Stimulated activated memory B cell treated with anti-CD40 and anti-IgM and Interleukin-4, amounts not matched to agents 10 μg/mL and 1 μg/mL and 100 μg/mL, for 72 hours (primary cell): ENCODE measurements at places on chromosomes 12 and 14.
A peak's percentile ranks its signal among the peaks of the same experiment; 100 is the strongest.

DNA sequence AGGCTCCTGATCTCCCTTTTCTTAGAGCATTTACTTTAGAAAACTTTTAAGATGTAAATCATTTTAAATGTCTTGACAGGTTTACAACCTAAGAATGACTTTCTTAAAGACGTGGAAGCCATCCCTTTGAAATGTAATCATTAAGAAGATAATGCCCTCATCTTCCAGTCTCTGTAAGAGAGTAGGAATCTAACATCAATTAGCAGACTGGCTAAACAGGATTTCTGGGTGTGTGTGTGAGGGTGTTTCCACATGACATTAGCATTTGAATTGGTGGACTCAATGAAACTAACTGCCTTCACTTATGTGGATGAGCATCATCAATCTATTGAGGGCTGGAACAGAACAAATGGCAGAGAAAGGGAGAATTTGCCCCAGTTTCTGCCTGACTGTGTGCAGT lies 329.5 kb downstream of the RPL10L start:
- ATAC-seq = no peak

DNA sequence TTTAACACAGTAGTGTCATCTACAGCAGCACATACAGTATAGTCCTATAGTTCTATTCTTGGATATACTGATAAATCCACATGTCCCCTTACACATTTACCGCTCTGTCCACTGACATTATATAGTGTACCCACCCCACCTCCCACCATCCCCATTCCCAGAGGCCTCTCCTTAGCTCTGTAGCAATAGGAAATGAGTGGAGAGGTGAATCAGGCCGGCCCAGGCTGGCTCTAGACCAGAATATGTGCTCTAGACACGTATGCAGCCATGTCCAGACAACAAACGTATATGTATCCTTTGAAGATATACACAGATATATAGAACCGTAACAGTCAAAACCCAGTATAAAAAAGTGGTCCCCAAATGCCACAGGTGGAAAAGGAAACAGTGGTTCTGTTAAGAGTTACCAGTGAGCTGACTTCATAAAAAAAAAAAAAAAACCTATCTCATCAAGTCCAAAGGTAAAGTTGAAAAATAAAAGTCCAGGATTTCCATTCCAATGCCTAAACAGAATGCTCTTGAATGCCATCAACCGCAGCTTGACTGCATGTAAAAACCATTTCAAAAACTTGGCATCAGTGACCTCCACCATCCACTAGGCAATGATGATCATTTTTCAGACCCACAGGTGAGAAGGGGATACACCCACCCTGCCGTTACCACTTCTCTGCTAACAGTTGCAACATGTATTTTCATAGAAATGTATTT lies 16.7 kb downstream of the EGLN3 start:
- ATAC-seq = no peak

DNA sequence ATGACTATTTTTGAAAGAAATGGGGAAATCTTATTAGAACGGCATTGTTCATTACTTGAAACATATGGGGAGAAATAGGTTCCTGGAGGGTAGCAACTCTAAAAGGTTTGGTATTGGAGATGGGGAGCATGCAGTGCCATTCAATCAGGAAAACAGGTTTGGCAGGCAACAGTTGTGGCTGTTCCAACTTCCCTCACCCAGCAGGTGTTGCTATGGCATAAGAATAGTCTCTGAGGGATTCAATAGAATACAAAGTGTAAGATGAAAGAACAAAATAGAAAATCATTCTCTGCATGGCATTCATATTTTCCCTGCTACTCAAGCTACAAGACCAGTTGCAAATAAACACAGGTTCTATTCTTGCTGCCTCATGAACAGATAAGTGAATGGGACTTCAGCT lies 393.3 kb upstream of the RPL10L start:
- no peak for ATAC-seq

DNA sequence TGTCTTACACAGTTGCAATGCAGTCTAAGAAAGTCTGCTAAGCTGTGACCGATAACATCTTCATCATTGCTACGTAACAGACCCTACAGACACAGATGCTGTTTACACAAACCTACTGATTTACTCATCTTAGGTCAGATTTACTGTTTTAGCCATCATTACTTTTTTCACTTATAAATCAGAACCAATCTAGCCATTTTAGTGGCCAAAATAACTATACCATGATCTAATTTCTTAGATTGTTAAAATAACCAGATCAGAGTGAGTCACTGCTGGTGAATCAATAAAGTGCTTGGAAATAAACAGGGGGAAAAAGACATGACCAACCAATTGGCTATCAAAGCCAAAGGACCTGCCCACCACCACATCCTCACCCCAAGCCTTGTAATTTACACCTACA lies 57.0 kb upstream of the FOXN3 start:
- ATAC-seq = no peak

DNA sequence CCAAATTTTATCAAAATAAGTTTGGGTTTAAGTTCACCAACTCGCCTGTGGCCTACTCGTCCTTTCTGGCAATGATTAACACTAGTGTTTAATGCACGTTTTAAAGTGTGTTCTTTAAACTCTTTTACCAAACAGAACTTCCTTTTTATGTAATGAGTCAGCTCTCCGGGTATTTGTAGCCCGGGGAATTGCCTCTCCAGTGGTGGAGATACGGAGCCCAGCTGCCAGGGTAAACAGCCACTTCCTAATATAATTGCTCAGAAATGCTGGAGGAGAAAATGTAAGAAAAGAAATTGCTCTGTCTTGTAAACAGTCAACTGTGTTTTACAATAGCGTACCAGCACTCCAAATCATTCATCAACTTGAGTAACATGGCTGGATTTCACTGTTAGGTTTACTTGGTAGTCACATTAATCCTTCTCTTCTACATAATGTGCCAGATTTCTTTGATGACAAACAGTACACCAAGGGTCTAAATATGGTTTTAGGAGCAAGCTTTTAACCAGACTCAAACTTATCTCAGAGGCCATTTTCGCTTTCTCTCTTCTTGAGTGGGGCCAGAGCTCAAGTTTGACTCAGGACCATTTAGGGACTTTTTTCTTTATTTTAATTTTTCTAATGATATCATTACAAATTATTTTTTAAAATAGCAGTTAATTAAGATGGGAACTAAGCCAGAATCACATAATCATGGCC lies 101.2 kb upstream of the SLC38A2 start:
- ATAC-seq = peak; percentile 72

DNA sequence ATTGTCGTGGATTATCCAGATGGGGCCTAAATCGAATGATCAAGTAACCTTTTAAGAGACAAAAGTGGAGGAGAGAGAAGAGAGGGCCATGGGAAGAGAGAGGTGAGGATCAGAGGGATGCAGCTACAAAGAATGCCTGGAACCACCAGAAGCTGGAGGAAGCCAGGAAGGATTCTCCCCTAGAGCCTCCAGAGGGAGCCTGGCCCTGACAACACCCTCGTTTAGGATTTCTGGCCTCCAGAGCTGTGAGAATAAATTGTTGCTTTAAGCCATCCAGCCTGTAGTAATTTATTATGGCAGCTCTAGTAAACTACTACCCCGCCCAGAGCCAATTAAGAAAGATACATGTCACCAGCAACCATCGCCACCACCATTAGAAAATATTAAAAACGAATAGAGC lies 46.2 kb upstream of the GSC start:
- ATAC-seq = no peak

- ATAC-seq = no peak
Measured at GRCh38 chr12:120532701-120533238, 1.4 kb upstream of the RNF10 start.

DNA sequence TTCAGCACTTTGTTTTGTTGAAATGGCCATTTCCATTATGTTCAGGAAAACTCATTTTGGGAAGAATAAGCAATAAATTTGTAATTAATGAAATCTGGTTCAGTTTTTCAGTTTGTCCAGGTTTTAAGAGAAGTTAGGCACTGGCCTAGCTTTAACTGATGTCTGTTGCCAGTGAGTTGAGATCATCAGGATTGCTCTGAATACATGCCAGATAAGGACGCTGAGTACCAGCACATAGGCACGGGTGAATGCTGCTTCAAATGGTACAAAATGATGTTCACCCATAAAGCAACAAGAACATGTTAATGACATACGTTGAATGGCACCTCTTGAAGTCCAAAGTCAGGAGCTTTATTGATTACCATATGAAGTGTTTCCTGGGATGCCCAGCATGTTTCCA lies 46.5 kb downstream of the PIWIL1 start:
- ATAC-seq = no peak

DNA sequence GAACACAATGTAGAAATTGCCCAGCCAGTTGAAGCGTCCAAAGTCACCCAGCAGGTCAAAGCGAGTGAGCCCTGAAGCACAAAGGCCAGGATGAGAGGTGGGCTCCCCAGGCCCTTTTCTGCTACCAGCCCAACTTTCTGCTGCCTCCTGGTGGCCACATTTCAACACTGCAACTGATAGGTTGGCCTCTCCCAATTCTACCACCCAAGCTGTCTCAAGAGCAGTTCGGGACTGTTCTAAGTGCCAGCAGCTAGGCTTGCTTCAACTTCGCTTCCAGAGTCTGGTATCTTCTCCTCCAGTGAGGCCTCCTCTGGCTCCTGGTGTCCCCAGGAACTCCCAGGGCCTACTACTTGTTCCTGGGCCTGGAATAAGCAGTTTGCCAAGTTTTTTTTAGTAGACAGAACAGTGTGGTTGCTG lies 3.4 kb upstream of the DHH start:
- peak; percentile 50 for ATAC-seq

- no peak for ATAC-seq
Measured at GRCh38 chr12:28025821-28026505, 53.4 kb upstream of the PTHLH start.

DNA sequence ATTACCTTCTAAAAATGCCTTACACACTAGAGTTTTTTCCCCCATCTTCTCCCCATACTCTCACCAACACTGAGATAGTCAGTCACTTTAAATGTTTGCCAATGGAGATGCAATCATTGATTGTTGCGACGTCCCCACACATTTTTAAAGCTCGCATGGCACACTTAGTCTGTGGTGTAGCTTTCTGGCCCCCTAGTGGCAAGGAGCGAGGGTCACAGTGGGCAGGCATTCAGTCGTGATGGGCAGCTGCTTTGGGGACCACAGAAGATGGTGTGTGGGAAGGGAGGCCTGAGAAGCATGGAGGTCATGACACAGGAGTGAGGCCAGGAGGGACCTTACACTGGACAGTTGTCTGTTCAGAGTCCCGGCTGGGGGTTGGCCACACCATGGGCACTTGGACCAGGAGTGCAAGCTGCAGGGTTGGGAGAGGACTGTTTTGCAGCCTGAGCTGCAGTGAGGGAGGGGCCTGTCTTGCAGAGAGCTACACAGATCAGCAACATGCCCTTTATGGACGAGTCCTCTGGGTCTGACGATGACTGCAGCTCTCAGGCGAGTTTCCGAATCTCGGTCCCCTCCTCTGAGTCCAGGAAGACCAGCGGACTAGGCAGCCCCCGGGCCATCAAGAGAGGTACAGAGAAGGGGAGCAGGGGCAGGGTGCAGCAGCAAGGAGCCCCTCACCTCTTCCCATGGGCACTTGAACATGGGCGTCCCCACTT lies 28.6 kb downstream of the PIGH start:
- peak; percentile 78 for ATAC-seq

DNA sequence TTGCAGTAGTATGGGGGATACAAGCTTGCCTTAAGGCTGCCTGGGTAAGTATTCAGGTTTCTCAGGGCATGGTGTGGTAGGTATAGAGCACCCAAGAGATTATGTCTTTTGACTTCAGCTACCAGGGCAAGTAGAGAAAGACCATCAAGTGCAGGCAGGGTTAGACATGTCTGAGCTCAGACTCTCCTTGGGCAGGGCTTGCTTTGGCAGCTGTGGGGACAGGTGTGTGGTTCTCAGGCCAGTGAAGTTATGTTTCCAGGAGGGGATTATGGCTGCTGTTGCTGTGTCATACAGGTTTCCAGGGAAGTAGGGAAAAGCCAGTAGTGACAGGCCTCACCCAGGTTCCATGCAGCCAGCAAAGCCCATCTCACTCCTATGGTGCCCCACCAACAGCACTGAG lies 1040.4 kb downstream of the FLRT2 start:
- ATAC-seq = peak; percentile 31
